NCI-H345 (cell line): ENCODE measurements at places on chromosomes 12 and 14.

DNA sequence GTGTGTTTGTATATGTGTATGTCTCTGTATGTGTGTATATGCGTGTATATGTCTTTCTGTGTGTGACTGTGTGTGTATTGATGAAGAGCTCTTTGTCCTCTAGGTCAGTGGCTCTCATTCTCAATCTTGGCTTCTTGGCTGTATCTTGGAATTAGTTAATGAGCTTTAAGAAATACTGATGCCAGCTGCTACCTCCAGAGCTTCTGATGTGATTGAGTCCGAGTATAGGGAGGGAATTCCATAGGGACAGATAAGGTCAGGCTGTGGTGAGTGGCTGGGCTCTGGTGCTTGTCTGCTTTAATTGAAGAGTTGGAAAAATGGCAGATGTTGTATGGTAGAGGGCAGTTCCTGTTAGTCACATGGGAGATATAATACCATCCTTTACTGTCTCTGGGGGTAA is 140.1 kb downstream of the C12orf75 start:
- DNase-seq = no peak

GRCh38 chr12:108798551-108799221 is 58.7 kb downstream of the SSH1 start:
- DNase-seq = no peak

- DNase-seq = no peak
These were observed 274.6 kb downstream of the RAD51B start for GRCh38 chr14:68094158-68094557.

DNA sequence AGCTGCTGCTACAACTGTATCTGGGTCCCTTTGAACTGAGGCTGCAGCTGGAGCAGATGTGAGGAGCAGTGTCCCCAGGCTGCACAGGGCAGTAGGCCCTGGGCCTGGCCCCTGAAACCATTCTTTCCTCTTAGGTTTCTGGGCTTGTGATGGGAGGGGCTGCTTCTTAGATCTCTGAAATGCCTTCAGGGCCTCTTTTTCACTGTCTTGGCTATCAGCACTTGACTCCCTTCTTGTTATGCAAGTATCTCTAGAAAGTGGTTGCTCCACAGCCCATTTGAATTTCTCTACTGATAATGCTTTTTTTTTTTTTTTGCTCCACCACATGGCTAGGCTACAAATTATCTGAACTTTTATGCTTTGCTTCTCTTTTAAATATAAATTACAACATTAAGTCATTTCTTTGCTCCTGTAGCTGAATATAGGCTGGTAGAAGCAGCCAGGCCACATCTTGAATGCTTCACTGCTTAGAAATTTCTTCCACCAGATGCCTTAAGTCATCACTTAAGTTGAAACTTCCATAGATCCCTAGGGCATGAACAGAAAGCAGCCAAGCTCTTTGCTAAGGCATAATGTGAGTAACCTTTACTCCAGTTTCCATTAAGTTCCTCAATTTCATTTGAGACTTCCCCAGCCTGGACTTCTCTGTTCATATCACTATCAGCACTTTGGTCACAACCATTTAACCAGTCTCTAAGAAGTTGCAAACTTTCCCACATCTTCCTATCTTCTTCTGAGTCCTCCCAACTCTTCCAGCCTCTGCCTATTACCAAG is 41.1 kb downstream of the ACSM4 start:
- DNase-seq = no peak

DNA sequence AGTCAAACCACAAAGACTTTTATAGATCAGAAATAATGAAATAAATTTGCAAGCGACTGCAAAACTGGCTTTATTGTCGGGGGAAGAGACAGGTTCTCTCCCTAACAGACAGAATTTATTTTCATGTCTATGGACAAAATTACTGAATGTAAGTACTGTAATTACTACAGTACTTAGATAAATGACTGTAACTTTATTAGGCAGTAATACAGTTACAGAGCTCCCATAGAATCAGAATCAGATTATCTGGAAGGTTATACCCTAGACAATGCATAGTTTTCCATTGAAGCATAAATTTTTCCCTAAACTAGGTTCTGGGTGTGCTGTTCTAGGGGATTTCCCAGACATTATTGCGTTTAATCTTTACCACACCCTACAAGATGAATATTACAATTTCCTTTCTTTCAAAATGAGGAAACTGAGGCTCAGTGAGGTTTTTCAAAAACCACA is 114.2 kb downstream of the C12orf75 start:
- no peak for DNase-seq

GRCh38 chr14:26761532-26761931 is 163.7 kb upstream of the NOVA1 start:
- DNase-seq = no peak

DNA sequence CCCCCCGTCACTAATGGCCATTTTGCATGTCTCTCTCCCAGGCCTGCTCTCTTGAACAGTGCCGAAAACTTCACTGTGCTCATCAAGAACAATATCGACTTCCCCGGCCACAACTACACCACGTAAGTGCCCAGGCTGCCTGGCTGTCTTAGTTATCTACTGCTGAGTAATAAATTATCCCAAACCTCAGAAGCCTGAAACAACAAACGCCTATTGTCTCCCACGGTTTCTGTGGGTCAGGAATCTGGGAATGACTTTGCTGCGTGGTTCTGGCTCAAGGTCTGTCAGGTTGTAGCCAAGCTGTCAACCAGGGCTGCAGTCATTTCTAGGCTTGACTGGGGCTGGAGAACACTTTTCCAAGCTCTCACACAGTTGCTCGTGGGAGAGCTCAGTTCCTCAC is 32.6 kb downstream of the P2RX7 start:
- DNase-seq = no peak

DNA sequence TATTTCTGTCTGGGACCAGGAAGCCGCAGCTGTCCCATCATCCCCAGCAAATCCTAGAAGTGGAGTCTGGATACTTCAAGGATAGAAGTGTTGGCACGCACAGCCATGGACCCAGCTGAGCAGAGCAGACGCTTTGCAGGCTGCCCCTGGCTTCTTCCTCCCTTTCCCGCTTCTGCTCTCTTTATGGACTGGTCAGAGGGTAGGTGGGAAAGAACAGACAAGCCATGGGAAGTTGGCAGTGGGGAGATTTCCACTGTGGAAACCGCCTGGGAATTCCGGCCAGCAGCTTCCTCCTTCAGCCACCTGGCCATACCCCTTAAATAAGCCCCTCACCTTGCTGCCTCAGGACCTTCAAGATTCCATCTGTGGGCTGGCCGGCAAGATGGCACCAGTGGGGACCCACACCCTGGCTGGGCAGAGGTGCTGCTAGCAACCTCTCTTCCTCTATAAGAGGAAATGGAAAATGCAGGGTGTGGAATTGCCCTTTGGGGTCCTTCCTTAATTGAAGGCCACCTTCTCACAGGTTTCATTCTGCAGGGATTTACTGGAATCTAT is 20.6 kb downstream of the OTUB2 start:
- no peak for DNase-seq

DNA sequence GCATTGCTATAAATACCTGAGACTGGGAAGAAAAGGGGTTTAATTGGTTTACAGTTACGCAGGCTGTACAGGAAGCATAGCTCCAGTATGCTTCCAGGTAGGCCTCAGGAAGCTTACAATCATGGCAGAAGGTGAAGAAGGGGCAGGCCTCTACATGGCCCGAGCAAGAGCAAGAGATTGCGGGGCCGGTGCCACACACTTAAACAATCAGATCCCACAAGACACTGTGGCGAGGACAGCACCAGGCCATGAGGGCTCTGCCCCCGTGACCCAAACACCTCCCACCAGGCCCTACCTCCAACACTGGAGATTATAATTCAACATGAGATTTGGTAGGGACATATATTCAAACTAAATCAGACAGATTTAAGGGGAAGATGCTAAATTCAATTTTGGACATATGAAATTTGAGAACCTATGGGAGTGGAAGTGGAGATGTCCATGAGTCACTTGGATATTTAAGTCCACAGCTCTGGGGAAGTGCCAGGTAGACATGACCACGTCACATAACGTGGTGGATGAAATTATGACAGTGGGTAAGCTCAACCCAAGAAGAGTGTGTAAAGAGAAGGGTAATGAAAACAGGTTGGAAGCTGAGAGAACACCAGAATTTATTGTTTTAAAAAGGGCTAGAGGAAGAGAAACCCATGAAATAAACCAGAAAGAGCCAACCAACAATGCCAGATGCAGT is 1.5 kb upstream of the LTA4H start:
- no peak for DNase-seq

DNA sequence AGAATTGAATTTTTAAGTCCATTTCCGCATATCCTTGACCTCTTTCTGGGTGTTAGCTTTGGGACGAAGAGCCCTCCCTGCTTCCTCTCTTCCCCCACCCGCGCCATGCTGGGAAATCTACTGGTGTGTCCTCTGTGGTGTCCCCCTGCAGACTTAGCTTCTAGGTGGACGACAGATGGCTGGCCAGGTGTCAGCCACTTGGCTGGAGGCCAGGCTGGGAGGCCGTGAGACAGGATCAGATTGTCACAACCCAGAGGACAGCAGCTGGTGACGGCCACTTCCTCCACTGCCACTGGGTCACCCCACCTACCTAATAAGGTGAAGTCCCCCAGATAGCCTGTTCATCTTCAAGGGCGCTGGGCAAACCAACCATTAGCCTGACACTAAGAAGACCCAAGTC is 13.3 kb upstream of the DTX1 start:
- DNase-seq = no peak

DNA sequence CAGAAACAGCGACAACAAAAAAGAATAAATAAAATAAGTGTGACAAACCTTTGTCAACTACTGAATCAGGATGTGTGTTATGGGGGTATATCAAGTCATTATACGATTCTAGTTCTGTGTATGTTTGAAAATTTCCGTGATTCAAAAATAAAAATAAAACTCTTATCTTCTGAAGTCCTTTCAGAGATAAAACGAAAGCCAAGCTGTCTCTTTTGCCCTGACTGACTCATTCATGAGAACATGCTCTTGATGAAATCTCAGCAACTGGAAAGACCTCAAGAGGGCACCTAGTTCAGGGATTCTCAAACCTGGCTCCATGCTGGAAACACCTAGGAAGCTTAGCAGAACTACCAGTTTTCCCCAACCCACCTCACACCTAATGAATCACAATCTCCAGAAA is 9.2 kb downstream of the FOXN3 start:
- no peak for DNase-seq

DNA sequence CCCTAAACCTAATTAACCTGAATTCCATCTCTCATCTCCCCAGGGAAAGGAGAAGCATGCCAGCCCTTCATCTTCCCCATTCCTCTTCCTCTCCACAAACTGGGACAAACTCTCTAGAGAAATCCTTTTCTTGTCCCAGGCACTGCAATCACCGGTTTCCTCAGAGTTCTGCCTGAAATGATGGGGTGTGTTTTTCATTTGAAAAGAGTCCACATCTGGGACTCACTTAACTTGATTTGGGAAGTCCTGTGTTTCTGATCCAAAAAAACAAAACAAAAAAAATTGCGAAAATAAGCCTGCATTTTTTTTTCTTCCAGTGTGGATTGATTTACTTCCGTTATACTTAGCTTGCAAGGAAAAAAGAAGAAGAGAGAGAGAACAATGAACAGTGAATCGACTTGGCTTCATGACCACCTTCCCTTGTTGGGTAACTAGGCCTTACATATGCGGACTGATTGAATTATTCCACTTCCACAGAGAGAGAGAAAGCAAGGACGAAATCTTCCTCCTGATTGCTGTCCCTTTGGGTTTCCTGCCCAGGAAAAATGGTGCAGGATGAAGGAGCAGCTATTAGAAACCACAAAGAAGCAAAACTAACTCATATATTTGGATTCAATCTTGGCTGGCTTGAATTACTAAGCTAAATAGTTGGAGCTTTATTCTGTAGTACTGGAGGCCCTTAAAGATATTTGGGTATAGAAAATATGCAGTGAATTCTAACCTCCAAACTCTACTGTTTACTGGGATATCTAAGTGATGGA is 506.2 kb upstream of the TBX3 start:
- DNase-seq = no peak

GRCh38 chr14:51691176-51691575 is 39.5 kb downstream of the FRMD6 start:
- no peak for DNase-seq

DNA sequence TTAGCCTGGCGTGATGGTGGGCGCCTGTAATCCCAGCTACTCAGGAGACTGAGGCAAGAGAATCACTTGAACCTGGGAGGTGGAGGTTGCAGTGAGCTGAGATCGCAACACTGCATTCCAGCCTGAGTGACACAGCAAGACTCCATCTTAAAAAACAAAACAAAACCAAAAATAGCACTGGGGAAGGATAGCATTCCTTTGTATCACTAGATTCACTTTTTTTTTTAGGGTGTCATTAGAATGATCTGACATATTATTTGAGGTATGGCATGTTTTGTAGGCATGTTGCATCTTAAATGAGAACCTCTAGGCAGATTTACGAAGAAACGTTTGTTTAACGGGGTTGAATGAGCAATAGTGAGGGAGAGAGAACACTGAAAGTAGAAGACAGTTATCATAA is 16.8 kb upstream of the FAR2 start:
- no peak for DNase-seq

- DNase-seq = peak; percentile 87
These were observed 11.6 kb upstream of the FOXN3 start for GRCh38 chr14:89428546-89429198.

DNA sequence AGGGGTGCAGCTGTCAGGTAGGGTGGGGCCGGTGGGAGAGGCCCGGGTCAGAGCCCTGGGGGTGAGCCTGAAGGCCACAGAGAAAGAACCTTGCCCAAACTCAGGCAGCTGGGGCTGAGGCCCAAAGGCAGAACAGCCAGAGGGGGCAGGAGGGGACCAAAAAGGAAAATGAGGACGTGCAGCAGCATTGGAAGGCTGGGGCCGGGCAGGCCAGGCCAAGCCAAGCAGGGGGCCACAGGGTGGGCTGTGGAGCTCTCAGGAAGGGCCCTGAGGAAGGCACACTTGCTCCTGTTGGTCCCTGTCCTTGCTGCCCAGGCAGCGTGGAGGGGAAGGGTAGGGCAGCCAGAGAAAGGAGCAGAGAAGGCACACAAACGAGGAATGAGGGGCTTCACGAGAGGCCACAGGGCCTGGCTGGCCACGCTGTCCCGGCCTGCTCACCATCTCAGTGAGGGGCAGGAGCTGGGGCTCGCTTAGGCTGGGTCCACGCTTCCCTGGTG is 10.5 kb downstream of the MMP14 start:
- no peak for DNase-seq

- DNase-seq = no peak
These were observed 5.5 kb upstream of the VASH1 start for GRCh38 chr14:76755610-76756370.

DNA sequence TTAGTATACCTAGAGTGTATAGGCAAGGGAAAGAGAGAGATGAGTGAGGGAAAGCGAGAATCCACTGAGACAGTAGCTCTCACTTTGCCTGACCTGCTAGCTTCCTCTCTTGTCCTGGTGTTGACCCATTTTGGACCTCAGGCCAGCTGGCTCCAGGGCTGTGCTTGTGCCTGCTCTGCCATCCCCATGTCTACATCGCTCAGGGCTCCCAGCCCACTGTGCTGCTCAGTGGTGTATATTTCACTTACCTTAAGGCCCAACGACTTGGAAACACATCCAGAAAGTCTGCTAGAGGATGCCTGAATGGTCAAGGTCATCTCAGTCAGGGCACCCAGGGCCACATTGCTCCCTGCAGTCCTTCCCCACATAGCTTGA is 964 bp upstream of the SERPINA4 start:
- no peak for DNase-seq
